ENCODE measurements at places on chromosomes 5 and 9.

GRCh38 chr9:94210616-94211603, 48.2 kb upstream of the ZNF169 start:
- peak; percentile 10 for DNase-seq

GRCh38 chr9:130872912-130873503, 23.6 kb downstream of the QRFP start:
- DNase-seq, result no peak

DNA sequence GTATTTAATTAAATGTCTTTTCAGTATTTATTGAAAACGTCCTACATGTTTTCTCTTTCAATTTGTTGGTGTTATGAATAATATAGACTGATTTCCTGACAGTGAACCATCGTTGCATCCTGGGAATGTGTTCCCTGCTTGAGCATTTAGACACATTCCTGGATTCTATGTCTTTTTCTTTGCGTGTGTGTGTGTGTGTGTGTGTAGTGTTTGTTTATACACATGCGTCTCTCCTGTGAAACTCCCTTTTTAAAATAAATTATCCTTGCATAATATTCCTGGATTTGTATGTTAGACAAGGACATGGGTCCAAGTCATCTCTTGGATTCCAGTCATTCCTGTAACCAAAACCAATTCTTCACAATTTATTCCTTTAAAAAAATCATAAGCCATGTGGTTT, 153.4 kb downstream of the HSPA4 start:
- DNase-seq, result peak; percentile 21

DNA sequence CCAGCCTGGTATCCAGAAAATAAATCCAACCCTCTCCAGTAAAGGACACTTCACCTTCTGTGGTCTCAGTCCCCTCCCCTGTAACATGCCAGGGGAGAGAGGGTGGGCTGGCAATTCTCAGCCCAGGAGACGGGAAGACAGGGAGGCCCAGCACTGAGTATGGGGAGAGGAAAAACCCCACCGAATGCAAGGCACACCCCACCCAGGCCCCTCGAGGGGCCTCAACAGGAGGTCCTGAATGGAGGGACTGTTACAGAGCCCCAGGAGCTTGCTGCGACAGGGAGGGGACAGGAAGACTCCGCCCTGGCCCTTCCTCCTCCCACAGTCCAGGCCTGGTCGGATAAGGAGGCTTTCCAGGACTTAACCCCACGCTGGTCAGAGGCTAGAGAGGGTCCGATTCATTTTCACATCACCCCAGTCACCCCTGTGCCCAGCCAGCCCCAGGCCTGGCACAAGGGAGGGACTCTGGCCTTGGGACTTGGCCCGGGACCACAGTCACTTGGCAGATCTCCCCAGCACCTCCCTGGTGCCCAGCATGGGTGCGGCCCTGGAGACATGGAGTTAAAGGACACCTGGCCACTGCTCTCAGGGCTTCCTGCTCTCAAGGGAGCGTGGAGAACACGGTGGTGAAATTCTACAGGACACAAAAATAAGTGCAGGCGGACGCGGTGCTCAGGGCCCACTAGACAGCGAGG, 44.9 kb upstream of the STXBP1 start:
- DNase-seq, result peak; percentile 75

- peak; percentile 45 for DNase-seq
Measured at GRCh38 chr5:172713113-172713808, 57.7 kb downstream of the DUSP1 start.

- DNase-seq, result no peak
Measured at GRCh38 chr5:180782748-180783147, 19.9 kb downstream of the MGAT1 start.

DNA sequence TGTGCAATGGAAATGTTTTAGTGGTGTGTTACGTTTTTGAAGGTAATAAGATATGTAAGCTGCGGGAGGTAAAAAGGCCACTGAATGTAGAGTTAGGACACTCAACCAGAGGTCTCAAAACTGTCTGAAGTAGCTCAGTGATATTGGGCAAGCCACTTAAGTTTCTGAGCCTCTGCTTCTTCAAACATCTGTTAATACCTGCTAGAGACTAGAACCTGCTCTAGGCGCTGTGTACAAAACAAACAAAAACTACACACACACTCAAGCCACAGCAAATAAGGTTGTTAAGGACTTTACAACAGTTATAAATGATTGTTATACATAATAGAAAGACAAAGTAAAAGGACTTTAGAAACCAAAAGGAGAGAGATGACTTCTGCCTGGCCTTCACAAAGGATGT, 24.6 kb upstream of the FAM240B start:
- no peak for DNase-seq

- DNase-seq, result peak; percentile 98
Measured at GRCh38 chr5:67301285-67301903, 104.8 kb upstream of the CD180 start.

- no peak for DNase-seq
Measured at GRCh38 chr5:82010696-82011095, 38.9 kb downstream of the ATG10 start.

- DNase-seq, result no peak
Measured at GRCh38 chr5:179403426-179404147, 58.3 kb upstream of the ADAMTS2 start.

DNA sequence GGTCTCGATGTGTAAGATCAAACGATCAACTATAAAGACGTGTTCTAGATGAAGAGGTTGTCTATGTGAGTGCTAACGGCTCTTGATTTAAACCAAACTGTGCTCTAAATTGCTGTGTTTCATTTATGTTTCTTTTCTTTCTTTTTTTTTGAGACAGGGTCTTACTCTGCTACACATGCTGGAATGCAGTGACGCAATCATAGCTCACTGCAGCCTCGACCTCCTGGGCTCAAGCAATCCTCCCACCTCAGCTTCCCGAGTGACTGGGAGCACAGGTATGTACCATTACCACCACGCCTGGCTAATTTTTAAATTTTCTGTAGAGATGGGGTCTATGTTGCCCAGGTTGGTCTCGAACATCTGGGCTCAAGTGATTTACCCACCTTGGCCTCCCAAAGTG, 24.0 kb upstream of the RNF130 start:
- no peak for DNase-seq

DNA sequence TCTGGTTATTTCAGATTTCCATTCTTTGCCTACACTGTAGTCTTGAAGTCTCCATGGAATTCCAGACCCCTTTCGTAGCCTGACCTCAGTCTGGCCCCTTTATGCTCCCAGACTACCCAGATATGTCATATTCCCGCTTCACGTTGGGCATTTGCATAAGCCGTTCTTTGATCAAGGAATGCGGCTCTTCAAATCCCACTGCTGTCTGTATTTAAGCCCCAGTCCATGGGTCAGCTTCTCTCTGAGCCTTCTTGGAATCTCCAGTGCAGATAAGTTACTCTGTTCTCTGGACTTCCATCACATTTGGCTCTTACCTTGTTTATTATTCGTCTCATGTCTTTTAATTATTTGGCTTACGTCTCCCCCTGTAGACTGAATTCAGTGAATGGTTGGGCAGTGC, 97.4 kb downstream of the PARP8 start:
- DNase-seq, result no peak

DNA sequence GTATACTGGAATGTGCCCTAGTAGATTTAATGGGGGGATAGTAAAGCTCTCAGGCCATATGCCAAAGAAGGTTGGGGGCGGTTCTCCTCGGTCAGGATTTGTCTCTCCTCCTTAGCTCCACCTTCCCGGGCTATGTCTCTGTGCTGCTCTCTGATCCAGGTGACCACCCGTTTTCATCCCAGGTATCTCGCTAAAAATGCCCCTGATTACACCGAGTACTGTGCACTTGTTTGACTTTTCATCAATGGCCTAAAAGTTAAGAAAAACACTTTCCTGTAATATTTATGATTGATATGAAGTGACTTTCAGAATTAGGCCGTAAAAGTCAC, 724 bp downstream of the NDUFS6 start:
- DNase-seq, result peak; percentile 12

GRCh38 chr9:71765693-71766092, 2.6 kb downstream of the CEMIP2 start:
- peak; percentile 46 for DNase-seq

GRCh38 chr9:120924698-120925534, 1.7 kb downstream of the TRAF1 start:
- DNase-seq, result peak; percentile 40

- DNase-seq, result peak; percentile 32
Measured at GRCh38 chr5:154477382-154478223, 424 bp downstream of the HAND1 start.

- DNase-seq, result peak; percentile 40
Measured at GRCh38 chr9:2134391-2134790, 119.2 kb downstream of the SMARCA2 start.

DNA sequence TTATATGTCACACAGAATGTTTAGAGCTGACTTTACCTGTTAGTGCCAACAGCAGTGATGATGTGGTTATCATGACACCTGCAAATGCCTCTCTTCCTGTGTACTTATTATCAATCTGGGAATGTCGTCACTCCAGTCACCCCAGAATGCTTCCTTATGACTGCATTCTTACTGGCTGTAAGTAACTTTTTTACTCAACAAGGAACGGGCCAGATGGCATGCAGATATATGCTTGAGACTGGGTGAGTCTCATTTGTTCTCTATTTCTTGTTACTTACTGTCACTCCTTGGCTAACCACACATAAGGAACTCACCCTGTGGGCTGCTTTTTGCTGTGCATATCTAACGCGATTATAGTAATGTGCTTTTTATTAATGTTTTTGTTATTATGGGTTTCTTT, 385.5 kb upstream of the MEF2C start:
- DNase-seq, result no peak

DNA sequence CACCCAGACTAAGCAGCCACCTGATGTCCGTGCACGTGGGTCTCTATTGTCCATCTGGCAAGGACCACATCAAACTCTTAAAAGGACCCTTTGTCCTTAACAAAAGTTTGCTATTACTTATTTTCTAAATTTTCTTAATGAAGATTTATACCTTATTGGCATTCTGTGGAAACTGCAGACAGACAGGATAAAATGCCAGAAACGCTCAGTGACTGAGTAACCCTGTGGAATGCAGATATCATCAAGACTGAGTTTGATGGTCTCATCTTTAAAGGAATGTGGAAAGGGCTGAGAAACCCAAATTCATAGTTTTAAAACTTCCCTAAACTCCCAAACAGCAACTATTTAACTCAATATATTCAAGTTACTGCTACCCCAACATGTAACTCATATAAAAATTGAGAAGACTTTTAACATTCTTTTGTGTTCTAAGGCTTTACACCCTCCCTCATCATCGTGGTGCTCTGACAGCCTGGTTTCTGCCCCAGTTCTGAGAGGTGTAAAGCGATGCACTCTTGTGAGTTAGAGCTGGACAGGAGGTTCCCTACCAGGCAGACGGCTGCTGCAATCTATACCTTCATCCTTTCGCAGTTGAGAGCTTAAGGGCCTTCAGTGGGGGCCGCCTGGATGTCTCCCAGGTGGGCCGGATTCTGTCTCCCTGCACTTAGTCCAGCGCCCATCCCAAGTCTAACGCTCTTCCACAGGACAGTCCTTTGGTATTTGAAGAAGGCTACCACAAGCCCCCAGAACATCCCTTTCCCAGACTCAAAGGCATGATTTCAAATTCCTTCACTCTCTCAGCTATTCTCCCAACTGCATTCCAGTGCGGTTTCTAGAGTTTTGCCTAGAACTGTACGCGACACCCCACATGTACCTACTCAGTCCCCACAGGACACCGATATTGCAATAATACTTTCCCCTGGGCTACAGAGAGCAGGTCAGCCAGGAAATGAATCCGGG, 68.9 kb downstream of the DAP start:
- peak; percentile 97 for DNase-seq
